GM13977 (cell line): ENCODE measurements at places on chromosomes 16 and 17.

GRCh38 chr16:85028685-85029407, 1.3 kb downstream of the KIAA0513 start:
- DNase-seq: peak; percentile 54

GRCh38 chr16:25114121-25114520, 2.6 kb downstream of the LCMT1 start:
- no peak for DNase-seq

DNA sequence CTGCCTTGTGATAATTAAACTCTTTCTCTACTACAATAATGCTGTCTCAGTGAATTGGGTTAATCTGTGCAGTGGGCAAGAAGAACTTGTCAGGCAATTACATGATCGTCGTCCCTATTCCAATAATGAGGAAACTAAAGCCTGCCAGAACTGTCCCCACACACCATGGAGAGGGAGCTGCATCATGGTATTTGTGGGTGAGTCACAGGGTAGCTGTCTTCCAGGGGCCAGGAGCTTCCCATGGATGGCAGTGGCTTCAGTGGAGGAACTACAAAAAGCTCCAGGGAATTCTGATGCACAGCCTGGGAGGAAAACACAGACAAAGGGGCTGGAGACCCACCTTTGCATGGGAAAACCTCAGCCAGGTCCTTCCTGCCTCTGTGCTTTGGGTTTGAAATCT, 83.3 kb upstream of the C16orf82 start:
- no peak for DNase-seq

- DNase-seq: no peak
Measured at GRCh38 chr17:7241090-7241733, 1.0 kb downstream of the GABARAP start.

GRCh38 chr17:36682773-36683172, 81.4 kb downstream of the MRM1 start:
- DNase-seq: no peak

DNA sequence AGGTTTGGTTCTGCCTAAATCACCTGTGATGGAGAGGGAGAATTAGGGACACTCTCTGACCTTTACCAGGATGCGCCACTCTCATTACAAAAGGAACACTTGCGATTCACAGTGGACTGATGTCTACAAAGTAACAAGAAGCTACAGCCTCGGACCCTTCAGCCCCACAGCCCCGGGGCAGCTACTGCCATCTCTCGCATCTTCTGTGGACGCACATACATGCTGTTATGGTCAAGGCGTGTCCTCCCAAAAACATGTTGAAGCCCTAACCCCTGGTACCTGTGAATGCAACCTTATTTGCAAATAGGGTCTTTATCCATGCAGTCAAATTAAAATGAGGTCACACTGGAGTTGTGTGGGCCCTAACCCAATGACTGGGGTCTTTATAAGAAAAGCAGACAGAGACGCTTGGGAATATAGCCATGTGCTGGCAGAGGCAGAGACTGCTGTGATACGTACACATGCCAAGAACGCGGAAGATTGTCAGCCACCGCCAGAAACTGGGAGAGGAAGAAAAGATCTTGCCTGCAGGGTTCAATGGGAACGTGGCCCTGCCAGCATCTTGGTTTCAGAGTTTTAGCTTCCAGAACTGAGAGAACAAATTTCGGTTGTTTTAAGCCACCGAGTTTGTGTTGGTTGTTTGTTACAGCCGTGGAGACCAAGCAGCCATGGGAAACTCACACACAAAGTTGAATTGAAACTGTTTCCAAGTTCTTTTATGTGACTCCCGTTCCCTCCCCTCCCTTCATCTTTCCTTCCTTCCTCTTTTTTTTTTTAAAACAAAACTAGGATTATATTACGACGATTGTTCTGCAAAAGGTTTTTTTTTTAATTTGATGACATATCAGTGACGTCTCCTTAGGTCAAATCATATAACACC, 23.1 kb downstream of the ATP2C2 start:
- no peak for DNase-seq

GRCh38 chr16:29743827-29744531, 1.8 kb downstream of the C16orf54 start:
- DNase-seq: no peak

GRCh38 chr17:46865100-46865499, 13.7 kb downstream of the WNT9B start:
- DNase-seq: no peak

DNA sequence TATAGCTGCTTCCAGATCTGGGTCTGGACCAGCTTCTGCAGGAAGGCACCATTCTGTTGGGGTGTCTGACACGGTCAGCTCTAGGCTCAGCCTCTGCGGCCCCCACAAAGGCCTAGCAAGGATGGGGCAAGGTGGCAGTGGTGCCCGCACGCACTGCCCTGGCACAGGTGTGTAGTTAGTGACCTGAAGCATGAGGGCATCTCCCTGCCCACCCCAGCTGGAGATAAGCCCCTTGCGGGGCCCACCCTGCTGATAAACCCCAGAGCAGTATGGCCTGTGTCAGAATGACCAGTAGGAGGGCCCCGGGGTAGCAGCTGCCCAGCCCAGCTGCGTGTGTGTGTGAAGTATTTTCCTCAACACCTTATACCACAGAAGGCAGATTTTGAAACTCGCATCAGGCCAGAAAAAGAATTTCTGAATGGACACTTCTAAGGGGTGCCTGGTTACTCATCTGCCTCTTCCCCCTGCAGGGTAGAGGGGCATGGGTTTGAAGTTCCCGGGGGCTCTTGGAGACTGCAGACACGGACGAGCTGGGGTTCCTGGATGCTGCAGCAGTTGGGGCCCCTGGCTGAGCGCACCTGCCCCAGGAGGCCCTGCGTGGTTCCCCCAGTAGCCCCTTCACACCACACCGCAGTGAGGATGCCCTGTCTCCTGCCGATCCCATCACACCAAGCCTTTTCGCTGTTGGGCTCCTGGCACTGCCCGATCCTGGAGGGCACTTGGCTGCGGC, 4.5 kb downstream of the ARHGDIA start:
- DNase-seq: no peak

DNA sequence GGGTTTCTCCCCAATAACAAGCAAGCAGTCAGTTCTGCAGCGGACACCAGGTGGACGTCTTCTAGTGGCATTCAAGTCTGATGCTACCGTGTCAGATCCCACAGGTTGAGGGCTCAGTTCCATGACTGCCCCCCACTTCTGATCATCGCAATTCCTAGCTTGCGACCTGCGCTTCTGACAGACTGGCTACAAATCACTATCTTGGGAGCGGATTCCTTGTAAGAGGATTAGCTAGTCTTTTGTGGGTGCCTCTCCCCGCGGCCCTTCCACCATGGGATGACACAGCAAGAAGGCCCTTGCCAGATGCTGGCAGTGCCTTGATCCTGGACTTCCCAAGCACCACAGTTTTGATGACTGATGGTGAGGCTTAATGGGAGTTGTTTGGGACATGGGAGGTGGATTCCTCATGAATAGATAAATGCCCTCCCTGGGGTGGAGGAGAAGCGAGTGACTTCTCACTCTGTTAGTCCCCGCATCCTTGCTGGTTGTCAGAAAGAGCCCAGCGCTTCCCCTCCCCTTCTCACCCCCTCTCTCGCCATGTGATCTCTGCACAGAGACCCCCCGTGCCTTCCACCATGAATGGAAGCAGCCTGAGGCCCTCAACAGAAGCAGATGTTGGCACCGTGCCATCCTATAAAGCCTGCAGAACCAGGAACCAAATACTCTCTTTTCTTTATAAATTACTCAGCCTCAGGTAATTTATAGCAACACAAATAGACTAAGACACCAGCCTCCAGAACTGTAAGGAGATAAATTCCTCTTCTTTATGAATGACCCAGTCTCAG, 19.1 kb downstream of the CDIP1 start:
- no peak for DNase-seq

DNA sequence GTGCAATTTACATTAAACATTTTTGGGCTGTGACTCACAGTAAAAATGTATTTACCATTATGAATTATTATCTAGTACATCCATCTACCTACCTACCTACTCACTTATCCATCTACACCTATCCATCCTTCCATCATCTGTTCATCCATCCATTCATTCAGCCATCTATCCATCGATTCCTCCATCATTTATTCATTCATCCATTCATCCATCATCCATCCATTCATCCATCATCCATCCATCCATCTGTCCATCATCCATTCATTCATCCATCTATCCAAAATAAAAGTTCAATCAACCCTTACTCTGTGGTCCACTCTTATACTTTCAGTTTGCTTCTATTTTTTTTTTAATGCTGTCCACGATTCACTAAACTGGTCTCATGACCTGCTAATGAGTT, 118.4 kb downstream of the NTN1 start:
- DNase-seq: no peak

DNA sequence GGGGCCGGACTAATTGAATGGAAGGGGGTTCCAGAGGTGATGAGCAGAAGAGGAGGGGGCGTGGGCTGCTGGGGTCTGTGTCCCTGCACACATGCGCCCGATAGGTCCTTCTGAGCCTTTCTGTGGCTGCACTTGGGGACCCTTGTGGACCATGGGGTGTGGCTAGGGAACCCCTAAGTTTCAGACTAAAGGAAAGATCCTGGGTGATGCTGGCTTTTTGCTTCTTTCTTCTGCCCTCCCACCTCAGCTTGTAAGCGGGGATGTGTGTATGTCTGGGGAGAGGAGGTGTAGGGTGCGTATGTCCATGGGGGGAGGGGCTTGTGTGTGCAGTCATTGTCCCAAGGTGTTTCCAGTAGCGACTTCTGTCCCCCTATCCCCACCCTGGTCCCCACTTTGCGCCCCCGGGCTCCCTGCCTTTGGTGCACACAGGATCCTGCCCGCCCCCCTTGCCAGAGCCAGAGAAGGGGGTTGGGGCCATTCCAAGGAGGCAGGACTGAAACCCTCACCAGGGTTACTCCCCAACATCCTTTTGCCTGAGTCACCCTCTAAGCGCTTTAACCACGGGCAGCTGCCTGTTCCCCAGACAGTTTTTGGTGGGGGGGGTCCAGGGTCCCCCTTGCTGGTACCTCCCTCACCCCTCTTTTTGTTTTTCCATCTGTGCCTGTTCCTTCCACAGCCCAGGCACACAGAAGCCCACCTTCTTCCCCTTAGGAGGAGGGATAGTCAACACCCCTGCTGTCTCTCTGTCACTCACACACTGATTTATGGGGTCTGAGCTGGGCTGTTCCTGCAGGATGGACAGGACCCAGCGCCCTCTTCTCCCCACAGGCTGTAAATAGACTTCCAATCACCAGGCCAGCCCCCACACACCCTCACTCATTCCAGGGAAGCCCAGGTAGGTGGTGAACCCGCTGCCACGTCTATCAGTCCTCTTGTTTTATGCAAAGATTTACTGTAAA, 83.2 kb downstream of the ARHGAP23 start:
- peak; percentile 31 for DNase-seq

DNA sequence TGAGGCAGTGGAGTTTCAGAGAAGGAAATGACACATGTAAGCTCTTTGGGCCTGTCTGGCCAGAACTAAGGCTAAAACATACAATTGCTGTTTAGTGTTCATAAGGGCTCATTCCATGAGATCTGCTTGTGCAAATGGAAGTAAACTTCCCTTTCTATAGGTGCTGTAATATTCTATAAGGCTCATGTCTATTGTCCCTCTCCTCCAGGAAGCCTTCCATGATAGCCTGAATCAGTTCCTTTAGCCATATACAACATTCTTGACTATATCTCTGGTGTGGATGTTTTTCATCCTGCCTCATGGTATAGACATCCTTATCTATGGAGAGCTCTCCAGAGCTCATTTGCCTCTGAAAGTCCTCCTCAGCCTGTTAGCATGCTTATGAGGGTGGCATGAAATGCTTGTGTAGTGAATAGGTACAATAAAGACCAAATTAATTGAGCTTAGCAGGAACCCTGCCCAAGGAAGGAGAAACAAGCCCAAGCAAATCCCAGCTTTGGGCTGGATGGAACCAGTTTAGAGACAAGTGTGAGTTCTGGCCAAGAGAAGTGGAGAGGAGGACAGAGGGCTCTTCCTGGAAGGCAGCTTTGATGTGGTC, 1.6 kb upstream of the ETV4 start:
- DNase-seq: no peak

DNA sequence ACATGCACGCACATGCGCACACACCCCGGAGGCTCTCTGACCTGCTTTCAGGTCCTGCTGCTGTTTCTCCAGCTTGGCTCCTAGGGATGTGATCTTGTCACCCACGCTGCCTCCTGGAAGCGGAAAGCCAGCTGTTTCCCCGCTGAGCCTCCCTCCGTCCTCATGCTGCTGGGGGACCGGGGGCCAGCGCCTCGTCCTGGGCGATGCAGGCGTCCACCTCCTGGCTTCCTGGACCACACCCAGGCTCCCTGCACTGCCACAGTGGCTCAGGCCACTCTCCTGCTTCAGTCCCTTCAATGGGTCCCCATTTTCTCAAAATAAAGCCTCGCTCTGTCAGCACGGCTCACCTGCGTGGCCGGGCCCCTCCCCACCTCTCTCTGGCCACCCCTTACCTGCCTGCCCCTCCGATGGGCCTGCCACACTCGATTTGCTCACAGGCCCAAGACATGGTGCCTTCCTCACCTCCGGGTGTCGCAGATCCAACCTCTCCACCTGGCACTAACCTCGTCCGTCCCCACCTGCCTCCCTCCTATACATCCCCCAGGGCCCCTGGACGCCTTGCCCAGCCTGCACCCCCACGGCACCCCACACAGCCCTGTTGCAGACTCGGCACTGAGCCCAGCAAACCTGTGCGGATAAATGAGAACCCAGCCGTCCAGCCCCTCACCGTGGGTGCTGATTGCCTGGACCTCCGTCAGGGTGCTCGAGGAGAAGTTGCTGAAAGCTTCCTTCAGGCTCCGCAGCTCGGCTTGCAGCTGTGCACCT, 6.6 kb downstream of the ASGR2 start:
- DNase-seq: no peak

- DNase-seq: no peak
Measured at GRCh38 chr16:54493061-54493460, 206.5 kb upstream of the IRX3 start.

GRCh38 chr17:63754046-63754445, 12.4 kb upstream of the STRADA start:
- no peak for DNase-seq

GRCh38 chr16:12310286-12310685, 333.8 kb downstream of the SNX29 start:
- DNase-seq: no peak

GRCh38 chr17:57641761-57642160, 103.3 kb downstream of the CCDC182 start:
- no peak for DNase-seq

- DNase-seq: peak; percentile 80
Measured at GRCh38 chr16:2194852-2195321, 1.5 kb downstream of the CASKIN1 start.
